ENCODE measurements at places on chromosomes 13 and 19.

DNA sequence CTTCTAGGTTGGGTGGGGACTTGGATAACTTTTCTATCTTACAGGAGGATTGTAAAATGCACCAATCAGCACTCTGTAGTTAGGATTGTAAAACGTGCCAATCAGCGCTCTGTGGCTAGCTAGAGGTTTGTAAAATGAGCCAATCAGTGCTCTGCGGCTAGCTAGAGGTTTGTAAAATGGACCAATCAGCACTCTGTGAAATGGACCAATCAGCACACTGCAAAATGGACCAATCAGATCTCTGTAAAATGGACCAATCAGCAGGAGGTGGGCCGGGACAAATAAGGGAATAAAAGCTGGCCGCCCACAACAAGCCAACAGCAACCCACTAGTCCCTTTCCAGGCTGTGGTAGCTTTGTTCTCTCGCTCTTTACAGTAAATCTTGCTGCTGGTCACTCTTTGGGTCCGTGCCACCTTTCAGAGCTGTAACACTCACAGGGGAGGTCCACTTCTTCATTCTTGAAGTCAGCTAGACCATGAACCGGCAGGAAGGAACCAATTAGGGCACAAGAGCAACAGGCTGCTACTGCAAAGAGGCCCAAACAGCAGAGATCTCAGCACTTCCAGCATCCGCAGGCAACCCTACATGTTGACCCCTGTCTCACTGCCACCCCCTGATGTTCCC, 156.8 kb downstream of the DNAJC15 start:
- DNase-seq, result no peak

- DNase-seq, result no peak
Observed at GRCh38 chr13:33487575-33488243, 202.2 kb upstream of the STARD13 start.

GRCh38 chr19:10295305-10295846, 5.6 kb downstream of the ICAM5 start:
- peak; percentile 72 for DNase-seq

GRCh38 chr13:80040196-80040980, 300.5 kb downstream of the SPRY2 start:
- DNase-seq, result no peak

GRCh38 chr19:58009666-58010301, 7.2 kb upstream of the ZNF606 start:
- DNase-seq, result peak; percentile 76

- no peak for DNase-seq
Observed at GRCh38 chr13:51907040-51907732, 45.4 kb downstream of the CCDC70 start.

DNA sequence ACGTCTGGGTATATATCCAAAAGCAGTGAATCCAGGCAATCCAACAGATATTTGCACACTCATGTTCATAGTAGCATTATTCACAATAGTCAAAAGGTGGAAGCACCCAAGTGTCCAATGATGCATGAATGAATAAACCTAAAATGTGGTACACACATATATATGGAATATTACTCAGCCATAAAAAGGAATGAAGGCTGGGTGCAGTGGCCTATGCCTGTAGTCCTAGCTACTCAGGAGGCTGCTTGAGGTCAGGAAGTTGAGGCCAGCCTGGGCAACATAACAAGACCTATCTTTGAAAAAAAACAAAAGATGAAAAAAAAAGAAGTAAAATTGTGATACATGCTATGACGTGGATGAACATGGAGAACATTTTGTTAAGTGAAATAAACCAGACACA, 10.4 kb upstream of the USP12 start:
- DNase-seq, result no peak

GRCh38 chr13:18946738-18947137, 234.9 kb downstream of the TUBA3C start:
- no peak for DNase-seq

- DNase-seq, result no peak
Observed at GRCh38 chr13:41296879-41297646, 14.0 kb upstream of the NAA16 start.

DNA sequence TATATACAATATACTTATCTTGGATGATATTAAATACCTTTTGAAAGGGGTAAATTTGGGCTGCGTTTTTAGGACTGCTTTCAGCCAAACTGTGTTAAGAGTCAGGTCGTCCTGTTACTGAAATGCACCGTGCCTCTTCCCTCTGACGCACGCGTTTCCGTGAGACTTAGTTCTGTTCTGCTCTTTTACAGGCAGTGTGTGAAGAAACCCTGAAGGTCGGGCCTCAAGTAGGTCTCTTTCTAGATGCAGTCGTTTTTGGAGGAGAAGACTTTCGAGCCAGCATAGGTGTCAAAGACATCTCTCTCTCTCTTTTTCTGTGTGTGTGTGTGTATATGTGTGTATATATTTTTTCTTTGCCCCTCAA, 107.0 kb downstream of the ZIC5 start:
- DNase-seq, result no peak

DNA sequence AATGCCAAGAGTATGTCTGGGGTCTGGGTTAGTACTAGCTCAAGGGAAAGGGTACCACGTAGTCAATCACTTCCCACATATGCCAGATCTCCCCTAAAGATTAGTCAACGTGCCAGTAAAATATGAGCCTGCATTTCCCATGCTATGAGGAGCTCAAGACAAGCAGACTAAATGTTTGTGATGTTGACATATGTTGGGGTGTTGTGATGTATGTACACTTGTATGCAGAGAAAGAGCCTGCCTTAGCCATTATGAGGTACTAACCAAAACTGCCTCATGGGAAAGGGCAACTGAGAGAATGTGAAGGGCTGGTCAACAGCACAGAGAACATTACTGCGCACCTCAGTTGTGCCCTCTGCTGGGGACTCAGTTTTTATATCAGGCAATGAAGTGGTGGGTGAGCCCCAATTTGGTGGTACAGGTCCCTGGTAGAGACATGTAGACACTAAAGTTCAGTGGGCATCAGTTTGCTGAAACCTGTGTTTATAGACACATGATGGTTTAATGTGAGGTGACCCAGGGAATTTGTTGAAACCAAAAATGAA, 287.0 kb downstream of the DCT start:
- no peak for DNase-seq

- DNase-seq, result no peak
Observed at GRCh38 chr19:50221087-50221486, 17.7 kb downstream of the MYH14 start.

GRCh38 chr13:41562083-41562482, 104.7 kb downstream of the RGCC start:
- no peak for DNase-seq

DNA sequence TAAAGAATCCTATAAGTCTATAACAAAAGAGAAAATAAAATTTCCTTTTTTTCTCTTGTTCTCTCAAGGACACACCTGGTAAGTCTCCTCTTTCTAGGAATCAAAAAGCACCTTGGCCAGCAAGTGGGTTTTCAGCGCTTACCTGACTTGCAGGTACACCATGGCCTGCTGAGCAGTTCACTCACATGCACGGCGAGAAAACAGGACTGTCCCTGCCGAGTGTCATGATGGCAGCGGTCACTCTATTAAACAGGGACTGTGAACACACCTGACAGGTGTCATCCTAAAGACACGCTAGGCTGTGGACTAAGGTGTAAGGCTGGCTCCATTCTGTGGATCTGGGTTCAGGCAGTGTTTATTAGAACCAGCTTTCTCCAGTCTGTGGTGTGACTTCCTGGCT, 170.2 kb downstream of the TEX29 start:
- DNase-seq, result no peak

- peak; percentile 54 for DNase-seq
Observed at GRCh38 chr13:100392709-100393630, 195.6 kb downstream of the GGACT start.

- DNase-seq, result no peak
Observed at GRCh38 chr13:35219021-35219420, 257.5 kb downstream of the MAB21L1 start.

- DNase-seq, result no peak
Observed at GRCh38 chr13:29511980-29512379, 83.5 kb downstream of the SLC7A1 start.

DNA sequence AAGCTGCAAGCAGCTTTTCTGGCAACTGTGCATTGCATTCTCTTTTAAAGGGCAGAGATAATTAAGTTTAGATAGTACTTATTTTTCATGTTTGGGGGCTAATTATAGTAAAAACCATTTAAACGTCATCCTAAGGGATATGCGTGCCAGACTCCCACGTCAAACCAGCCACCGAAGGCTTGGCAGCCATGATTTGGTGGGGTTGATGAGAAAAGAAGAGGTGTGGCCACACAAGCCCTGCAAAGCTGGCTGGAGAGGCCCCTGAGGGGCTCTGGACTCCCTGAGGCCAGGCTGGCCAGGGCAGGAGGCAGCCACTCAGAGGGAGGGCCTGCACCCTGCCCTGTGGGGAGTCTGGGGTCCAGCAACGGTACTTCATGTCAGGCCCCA, 17.5 kb downstream of the PEPD start:
- DNase-seq, result no peak

DNA sequence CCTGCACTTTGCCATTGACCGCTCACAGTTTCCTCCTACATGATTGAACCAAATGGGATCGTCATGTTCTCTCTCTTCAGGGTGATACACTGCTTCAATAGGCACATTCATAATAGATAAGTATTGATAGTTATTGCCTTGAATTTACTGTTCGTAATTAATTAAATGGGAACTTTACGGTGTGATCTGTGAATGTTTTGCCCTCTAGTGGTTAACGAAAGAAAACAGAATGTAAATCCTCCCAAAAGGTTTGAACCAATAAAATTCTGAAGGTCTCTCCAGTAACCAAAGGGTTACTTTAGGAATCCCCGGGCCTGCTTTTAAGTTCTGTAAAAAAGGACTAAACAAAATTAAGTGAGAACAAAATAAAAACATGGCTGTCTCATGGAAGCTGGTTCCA, 389.3 kb downstream of the DACH1 start:
- no peak for DNase-seq

GRCh38 chr13:25692099-25692498, 320.3 kb downstream of the ATP8A2 start:
- no peak for DNase-seq

DNA sequence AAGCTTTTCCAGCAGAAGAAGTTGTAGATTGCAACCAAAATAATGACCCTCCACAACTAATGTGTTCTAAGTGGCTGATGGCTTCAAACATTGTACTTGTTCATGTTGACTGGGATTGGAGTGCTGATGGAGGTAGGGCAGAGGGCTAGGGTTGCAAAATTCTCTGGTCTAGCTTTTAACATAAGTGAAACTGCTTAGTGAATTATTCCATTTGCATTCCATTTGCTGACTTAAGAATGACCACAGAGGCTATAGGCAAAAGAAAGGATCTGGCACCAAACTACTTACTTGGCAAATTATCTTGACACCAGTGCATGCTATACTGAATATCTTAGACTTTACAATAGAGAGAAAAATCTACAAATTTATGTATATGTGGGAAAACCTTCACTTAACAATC, 287.0 kb downstream of the FGF9 start:
- DNase-seq, result no peak

Measured in activated CD4-positive, alpha-beta T cell treated with anti-CD3 and anti-CD28 coated beads, Interleukin-2, amount 10 ng/mL, durations not matched to agents 7 days and 5 days (primary cell).